ENCODE measurements at places on chromosomes 3 and 15.

DNA sequence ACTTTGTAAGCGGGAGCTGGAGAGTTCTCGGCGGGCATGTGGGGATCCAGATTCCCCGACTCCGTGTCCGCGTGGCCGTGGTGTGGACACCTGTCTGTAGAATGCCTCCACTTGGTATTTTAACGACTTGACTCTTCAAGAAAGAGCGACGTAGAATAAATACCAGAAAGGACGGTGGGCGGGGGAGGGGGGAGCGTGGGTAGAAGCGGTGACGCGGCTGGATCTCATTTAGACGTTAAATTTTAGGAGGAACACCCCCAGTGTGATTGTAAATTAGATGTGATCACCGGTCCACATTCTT lies 620 bp upstream of the PYGO1 start:
- peak; percentile 47 for DNase-seq

DNA sequence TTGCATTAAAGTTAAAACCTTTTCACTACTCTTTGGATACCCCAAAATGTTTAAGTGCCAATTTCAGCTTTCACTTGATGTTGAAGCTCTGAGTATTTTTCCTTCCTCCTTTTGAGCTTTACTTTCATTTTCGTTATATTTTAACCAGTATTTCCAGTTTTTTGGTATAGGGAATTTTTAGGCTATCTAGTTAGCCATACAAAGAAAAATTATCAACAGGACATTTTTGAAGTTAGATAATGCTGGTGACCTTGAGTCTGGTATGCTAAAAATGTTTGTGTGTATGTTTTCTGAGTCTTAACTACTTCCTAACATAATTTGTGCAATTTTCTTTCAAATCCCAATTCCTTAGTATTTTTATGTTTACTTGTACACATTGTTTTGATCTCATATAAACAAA lies 284.8 kb downstream of the OTOL1 start:
- DNase-seq = no peak

DNA sequence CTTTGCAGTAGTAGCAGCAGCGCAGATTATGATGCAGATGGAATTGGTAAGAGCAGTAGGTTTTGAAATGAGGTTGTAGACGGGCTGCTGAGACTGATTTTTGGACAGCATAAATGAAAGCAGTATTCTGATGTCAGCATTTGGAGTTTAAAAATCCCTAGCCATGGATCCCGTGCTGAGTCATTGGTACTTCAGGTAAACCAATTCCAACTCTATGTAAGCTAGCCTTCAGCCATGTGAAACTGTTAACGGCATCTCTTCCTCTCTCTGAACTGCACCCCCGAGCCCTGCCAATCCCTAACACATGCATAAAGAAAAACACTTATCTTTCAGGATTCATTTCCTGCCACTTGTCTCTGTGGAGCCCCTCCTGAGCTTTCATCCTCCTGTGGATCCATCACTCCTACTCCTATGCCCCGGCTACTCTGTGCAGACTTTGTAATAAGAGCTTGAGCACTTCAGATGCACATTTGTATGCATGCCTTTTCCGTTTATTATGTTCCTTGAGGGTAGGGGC lies 119.0 kb downstream of the AKAP13 start:
- no peak for DNase-seq

DNA sequence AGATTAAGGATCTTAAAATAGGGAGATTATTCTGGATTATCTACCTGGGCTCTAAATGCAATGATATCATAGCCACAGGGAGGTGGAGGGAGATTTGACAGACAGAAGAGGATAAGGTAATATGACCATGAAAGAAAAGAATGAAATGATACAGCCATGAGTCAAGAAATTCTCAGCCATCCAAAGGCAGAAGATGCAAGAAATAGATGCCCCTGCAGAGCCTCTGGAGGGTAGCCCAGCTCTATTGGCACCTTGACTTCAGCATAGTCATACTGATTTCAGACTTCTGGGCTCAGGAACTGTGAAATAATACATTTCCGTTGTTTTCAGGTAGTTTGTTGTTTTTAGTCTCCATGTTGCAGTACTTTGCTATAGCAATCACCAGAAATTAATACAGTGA lies 31.9 kb upstream of the FOXB1 start:
- no peak for DNase-seq

DNA sequence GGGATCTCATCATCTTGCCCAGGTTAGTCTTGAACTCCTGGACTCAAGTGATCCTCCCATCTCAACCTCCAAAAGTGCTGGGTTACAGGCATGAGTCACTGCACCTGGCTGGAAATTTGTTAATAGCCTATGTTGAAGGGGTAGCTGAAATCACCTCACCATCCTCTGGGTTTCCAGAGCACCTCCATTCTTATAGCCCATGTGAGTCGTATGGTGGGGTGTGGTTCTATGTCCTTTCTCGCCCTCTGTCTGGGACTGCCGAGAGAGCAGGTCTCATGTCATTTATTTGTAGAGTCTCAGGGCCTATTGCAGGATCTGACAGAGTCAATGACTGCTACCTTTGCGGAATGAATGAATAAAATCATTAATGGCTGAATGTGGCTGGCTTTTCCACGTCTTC lies 20.9 kb downstream of the CEMIP start:
- DNase-seq = no peak

DNA sequence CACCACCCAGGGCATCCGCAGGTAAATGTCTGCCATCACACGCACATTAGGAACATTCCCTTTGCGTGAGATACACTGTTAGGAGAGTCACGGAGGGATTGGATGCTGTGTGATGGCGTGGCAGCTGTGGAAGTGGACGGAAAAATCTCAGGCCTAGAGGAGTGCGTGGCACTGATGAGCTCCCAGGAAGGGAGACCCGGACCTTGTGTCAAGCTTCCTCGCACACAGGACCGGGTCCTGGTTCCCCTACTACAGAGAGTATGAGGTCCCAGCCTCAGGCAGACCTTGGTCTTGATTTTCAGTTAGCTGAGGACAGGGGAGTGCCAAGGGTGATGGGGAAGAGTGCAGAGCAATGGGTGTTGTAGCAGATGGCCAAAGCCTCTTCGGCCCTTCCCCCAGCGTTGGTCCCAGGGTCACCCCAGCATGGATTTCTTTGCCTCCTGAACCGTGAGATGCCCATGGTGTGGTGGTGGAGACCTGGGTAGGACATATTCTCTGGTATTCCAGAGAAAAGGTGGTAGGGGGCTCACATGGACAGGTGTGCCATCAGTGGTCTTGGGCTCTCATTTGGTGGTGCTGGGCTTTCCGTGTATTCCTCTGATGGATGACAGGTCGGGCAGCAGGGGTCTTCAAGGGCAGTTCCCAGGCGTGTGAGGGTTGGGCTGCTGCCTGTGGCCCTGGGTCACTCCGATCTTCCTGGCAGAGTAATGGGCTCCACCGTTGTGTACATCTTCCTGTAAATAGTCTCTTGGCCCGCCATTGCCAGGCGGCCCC lies 105.1 kb downstream of the SNRPN start:
- DNase-seq = no peak

DNA sequence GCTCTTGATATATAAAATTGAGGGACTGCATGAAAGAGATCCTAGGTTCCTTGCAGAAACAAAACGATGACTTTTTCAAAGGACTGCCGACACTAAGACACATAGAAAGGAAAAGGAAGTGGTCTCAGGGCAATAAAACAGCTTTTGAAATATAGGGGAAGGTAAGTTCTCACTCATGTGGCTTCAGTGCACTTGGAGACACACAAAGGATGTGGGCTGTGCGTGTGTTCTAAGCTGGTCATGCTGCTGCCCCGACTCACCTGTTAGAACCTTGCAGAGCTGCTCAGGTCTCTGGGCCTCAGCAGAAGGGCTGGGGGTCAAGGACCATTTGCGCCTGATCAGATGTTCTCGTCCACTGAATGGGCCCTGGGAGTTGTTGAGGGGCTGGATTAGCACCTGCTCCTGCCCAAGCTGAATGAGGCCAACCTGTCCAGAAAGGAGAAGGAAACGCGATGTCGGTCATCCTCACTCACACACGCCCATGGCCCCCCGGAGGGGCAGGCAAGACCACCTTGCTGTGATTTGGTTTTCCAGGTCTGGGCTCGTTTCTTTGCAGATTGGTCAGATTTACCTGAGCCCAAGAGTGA lies 11.1 kb downstream of the ADAMTS17 start:
- DNase-seq = no peak

DNA sequence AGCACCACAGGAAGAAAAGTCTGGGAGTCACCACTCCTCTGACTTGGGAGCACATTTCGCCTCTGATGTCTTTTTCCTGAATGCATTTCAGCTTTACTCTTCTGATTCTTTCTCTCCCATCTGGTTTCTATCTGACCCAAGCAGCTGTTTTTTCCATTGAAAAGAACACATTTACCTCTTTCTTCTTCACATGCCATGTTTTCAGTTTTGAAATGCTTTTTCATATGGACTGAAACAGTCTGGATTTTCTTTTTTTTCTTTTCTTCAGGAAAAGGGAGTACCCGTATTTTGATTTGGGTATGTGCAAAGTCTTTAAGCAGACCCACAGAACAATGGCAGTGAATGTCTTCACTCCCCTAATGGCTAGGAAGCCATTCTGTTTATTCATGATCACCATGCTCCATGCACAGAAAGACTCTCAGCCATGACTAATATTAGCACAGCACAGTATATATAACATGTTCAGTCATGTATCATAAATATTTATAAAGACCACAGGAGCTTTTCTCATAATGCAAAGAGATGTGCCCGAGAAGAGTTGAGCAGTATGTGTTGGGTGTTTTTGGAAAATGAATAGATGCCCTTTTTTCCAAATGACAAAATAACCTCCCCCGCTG lies 82.7 kb upstream of the LRIG1 start:
- DNase-seq = no peak

- no peak for DNase-seq
Observed at GRCh38 chr3:77427528-77427927, 387.6 kb downstream of the ROBO2 start.

DNA sequence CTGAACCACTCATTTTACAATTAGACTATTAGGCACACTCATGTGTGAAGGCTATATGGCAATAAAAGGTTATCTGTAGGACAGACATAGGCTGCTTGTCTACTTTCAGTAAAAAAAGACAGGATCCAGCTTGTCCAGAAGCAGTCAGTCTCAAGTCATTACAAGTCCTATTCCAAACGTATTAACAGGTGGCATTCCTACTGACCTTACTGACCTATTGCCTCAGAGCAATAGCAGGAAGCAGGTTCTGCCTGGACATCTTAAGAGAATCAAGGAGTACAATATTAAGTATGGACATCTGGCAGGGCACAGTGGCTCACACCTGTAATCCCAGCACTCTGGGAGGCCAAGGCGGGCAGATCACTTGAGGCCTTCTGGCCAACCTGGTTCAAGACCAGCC lies 7.0 kb downstream of the CMTM6 start:
- no peak for DNase-seq
